ENCODE measurements at places on chromosomes 16 and 17. TPM values are rescaled to one million over a fixed set of nuclear protein-coding genes. Genes with fewer than 3 reads are reported as not detected.

DNA sequence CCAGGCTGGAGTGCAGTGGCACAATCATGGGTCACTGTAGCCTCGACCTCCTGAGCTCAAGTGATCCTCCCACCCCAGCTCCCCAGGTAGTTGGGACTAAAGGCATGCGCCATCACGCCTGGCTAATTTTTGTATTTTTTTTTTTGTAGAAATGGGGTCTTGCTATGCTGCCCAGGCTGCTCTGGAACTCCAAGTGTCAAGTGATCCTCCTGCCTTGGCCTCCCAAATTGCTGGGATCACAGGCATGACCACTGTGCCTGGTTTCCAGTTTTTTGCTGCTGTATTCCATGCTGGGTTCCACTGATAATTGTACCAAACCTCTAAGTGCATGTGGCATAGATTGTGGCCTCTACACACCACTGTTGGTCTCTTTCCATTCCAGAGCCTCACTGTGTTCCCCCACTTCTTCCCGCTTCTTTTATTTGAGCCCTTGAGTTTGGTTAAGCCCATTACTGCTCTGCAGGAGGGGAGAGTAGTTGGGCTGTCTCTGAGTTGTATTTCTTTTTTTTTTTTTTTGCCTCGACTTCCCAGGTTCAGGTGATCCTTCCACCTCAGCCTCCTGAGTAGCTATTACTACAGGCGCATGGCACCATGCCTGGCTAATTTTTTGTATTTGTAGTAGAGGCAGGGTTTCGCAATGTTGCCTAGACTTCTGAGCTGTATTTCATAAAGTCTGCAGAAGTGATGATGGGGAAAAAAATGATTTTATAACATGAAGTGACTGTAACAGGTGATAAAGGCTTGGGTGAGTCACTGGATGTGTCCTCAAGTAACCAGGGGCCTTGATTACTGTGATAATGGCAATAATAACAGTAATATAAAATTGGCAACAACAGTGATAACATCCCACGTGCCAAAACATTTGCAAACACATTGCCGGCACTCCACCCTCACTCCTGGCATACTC is 30.0 kb downstream of the EEF2K start:
- no peaks in the 10 kb centered on the region for H3K36me3 ChIP-seq
- peaks cover 19% of the 10 kb centered on the region for H3K4me1 ChIP-seq
- no peaks in the 10 kb centered on the region for H3K27me3 ChIP-seq
- H3K4me3 ChIP-seq = no peak overlapping the region
- peak; percentile 78 for DNase-seq
- H3K27ac ChIP-seq = no peak overlapping the region

The MAPK8IP3 gene
- 188 TPM for total RNA-seq

The NFAT5 gene
- 59.7 TPM for total RNA-seq

DNA sequence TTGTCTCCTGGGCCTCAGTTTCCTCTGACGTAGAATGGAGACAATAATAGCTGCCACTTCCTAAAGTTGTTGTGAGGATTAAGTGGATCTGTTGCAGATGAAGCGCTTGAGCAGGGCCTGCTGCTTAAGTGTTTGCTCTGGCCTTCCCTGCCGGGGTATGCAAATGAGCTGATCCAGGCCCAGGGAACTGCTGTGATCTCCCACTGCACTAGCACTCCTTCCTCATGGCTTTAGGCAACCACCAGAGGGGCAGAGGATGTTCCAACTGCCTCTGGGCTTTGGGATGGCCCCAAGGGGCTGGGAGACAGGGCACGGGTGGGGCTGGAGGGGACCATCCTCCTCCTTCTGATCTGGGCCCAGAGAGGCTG is 6.2 kb downstream of the SBK1 start:
- H3K36me3 ChIP-seq = no peaks in the 10 kb centered on the region
- H3K4me1 ChIP-seq = no peaks in the 10 kb centered on the region
- no peaks in the 10 kb centered on the region for H3K27me3 ChIP-seq
- DNase-seq = no peak

The ACSM5 gene
- 16.2 TPM for total RNA-seq

The RNF151 gene
- not detected for total RNA-seq
